ENCODE measurements at places on chromosomes 2 and 18.

GRCh38 chr2:109387778-109388469 is 225.8 kb downstream of the SEPTIN10 start:
- no peak for DNase-seq

DNA sequence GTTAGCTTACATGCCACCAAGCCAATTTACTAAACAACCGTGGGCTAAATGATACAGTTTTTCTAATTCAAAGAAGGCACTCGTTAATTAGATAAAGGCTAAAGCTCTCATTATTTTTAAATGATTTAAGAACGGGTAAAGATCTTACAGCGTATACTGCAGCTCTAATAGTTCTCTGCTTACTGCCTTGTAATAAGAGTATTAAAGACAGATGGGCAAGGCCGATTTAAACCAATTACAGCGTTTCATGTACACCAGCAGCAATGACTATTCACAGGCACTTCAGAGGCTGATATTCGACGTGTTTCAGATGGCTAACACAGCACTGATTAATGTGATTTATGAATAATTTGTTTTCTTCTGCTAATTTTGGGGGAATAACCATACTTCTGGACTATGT is 259.3 kb downstream of the ZNF407 start:
- DNase-seq, result no peak

DNA sequence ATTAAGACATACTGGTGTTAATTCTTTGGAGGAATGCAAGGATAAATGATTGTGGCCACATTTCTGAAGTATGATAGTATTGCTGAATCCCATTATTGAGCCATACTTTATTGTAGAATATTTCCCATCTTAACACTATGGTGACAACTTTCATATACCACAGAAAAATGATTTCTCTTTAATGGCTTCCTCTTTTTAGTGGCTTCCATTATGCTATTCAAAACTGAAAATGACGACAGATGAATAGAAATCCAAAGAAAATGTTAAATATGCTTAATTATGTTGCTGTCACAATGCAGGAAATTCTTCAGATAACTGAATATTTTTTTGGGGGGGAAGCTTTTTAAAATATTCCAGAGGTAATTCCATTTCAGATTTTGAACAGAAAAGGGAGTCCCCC is 88.9 kb upstream of the TMEM200C start:
- DNase-seq, result no peak

- DNase-seq, result no peak
These were observed 41.1 kb downstream of the DHRS9 start for GRCh38 chr2:169110419-169110818.

DNA sequence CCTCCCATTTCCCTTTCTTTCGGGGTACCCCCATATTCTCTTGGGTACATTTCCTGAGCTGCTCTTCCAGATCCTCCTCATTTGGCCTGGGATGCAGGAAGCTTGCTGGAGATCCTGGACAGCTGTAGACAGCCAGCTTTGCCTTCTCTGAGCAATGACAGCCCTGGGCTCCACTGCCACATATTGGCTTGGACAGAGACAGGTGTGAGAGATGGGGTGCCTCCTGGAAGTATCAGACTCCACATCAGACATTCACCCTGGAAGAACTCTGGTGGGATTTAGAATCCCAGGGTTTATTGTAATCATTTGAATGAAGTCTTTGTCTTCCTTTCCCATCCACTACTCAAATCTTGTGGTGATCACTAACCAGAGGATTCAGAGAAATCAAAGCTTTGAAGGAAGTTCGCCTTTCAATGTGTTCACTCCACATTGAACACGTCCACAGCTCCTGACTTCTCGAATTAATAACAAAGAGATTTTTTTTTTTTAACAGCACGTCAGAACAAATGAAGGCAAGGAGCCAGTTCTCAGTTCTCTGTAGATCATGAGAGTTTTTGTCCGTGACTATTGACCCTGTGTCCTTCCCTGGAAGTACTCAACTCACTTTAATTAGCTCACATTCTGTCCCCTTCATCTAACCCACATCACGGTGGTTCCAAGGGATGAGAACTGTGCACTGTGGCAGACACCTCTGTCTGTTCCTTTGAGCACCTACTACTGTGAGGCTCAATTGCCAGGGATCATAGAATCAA is 377.6 kb upstream of the TRIB2 start:
- DNase-seq, result no peak

GRCh38 chr2:171522788-171523087 is 464 bp downstream of the CYBRD1 start:
- peak; percentile 83 for DNase-seq

GRCh38 chr2:239544143-239544917 is 143.5 kb upstream of the HDAC4 start:
- DNase-seq, result no peak

DNA sequence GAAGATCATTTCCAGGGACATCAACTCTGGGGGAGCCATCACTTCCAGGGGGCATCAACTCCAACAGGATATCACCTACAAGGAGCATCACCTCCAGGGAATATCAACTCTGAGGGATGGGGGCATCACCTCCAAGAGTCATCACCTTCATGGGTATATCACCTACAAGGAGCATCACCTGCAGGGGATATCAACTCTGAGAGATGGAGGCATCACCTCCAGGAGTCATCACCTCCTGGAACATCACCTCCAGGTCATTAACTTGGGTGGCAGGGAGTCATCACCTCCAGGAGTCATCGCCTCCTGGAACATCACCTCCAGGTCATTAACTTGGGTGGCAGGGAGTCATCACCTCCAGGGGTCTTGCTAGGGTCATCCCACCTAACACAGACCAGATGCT is 167.6 kb downstream of the NDUFA10 start:
- DNase-seq, result no peak

- no peak for DNase-seq
These were observed 87.5 kb downstream of the MBP start for GRCh38 chr18:77044866-77045664.

DNA sequence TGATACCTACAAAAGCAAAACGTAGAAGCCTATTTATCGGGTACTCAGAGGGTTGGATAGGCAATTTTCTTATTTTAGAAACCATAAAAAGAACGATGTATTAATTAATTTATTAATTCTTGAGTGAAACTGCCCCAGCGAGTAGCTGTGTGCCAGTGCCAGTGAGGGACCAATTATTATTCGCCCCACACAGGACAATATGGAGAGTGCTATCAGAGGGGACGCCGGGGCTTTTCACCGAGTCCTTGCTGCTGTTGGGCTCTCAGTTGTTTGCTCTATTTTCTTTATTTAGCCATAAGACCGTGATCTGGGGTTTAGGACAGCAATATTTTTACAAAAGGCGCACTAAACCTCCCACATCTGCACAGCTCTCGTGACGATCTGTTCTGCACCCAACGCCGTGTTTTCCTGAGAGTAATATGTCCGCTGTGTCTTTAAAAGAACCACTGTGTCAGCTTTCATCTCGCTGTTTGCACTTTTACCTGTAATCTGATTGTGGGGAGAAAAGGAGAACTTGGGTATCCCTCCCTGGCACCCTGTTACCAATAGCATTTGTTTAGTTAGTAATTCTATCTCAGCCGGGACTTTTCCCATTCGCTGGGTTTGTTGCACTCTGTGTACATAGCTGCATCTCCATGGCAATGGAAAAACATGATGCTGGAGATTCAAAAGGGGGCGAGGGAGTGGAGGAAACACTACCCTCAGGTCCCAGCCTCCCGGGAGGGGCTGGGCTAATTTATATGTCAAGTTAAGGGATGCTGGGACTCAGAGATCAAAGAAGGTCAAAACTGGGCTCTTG is 30.1 kb upstream of the ZNF516 start:
- DNase-seq, result peak; percentile 59

DNA sequence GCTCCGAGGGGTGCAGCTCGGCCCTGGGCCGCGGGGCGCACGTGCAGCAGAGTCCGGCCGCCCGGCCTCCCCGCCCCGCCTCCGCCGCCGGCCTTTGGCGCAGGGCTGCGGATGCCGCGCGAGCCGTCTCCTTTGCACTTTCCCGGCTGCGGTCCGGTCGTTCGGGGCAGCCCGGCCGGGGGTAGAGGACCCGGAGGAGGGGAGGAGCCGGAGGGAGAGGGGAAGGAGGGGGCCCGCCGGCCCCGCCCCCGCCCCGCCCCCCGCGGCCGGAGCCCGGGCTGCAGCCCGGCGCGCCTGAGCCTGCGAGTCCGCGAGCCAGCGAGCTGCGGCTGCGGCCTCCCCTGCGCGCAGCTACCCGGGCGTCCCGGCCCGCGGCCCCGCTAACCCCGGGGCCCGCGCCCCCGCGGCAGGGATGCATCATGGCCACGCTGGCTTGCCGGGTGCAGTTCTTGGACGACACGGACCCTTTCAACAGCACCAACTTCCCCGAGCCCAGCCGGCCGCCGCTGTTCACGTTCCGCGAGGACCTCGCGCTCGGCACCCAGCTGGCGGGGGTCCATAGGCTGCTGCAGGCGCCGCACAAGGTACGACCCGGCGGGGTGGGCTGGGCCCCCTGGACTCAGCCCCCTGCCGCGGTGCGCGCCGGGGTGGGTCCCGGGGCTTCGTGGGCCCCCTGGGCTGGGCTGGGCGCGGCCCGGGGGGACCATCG is at the start of gene FHOD3:
TSS of gene FHOD3 (plus strand) at position 297 of the 709 bp plus-strand sequence. CDS start at position 420, 123 bp downstream.
- DNase-seq, result peak; percentile 99

DNA sequence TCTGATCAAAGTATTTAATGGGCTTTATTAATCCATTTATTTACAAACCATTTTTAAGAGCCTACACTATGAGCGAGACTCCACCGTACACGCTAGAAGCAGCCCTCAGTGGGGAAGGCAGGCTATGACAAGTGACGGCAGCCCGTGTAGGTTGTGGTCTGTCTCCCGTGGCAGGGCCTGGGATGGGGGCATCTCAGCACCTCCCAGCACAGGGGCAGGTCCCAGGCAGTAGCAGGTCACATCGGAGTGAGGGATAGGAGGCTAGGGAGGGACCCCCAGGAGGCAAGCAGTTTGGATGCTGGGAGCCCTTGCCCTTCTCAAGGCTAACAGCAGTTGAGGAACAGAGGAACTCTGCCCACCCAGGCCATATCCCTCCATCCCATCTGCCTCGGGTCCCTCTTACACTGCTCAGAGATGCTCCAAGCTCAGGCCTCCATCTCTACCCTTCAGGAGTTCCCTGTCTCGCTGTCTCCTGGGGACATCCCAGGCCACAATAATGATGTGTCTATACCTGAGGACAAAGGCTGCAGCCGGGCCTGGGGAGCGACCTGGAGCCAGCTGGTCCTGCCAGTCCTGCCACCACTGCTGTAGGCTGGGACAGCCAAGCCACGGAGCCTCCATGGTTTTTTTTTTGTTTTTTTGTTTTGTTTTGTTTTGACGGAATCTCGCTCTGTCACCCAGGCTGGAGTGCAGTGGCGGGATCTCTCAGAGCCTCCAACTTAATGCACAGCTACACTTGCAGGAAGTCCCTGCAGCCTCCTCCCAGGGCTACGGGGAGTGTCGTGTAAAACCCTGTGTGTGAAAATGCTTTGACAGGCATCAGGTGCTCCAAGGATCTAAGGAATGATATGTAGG is 92.0 kb downstream of the NDUFA10 start:
- no peak for DNase-seq

DNA sequence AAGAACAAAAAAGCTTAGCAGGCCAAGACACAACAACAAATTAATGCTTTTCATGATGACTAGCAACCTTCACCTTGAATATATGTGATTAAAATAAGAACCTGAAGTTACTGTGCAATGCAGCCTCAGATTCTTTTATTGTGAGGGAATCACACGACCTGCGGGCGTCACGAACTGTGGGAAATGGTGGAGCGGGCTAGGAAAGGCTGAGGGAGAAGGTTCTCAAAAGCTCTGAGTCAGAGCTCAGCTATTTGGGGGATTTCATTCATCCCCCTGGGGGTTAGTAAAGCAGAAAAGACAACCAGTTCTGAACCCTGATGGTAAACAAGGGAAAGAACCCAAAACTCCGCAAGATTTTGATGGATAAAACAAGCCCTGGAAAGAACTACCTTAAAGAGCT is 89.3 kb upstream of the NCKAP5 start:
- no peak for DNase-seq

DNA sequence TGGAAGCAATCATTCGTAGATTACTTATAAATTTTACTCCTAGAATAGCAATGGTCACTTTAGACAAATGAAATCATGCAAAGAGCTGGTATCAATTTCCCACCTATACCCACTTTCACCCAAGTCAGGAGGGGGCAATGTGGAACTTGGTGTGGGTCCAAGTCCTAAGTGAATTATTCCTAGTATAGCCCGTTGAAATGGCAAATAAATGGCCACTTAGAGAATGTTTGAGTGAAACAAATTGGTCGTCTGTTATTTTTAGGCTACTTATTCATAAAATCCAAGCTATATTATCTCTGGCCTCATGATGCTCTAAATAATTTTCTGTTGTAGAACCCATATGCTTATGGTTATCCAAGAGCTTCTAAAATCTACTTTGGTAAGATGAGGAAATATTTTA is 98.1 kb downstream of the MYO3B start:
- DNase-seq, result no peak

DNA sequence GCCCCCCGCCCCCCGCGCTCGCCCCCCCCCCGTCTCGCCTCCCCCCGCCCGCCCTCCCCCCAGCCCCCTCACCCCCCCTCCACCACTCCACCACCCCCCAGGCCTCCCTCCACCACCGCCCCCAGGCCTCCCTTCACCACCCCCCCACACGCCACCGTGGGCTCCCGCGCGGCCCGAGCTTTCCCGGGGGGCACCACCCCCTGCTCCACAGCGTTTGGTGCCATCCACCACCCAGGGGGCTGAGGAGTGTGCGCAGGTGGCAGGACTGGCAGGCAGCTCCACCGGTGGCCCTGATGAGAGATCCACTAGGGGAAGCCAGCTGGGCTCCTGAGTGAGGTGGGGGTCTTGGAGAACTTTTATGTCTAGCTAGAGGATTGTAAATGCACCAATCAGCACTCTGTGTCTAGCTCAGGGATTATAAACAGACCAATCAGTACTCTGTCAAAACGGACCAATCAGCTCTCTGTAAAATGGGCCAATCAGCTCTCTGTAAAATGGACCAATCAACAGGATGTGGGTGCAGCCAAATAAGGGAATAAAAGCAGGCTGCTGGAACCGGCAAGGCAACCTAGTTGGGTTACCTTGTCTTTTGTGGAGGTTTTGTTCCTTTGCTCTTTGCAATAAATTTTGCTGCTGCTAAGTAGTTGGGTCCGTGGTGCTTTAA is 43.0 kb upstream of the ITSN2 start:
- no peak for DNase-seq

GRCh38 chr18:76993573-76993972 is 139.0 kb downstream of the MBP start:
- no peak for DNase-seq

DNA sequence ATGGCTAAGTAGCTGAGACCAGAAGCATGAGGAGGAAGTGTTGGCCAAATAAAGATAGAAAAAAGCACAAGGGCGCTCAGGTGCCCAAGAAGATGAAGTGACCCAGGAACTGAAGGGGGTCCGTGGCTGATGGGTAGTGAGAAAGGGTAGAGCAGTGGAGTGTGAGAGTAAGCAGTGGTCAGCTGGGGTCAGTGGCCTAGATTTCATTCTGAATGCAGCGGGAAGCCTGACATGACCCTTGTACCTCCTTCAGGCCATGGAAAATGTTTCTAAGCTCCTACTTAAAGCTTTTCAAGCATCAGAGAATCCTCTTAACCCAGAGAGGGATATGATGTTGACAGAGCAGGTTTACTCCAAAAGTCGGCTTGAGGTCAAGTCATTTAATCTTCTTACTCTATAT is 89.0 kb upstream of the UNC80 start:
- no peak for DNase-seq

DNA sequence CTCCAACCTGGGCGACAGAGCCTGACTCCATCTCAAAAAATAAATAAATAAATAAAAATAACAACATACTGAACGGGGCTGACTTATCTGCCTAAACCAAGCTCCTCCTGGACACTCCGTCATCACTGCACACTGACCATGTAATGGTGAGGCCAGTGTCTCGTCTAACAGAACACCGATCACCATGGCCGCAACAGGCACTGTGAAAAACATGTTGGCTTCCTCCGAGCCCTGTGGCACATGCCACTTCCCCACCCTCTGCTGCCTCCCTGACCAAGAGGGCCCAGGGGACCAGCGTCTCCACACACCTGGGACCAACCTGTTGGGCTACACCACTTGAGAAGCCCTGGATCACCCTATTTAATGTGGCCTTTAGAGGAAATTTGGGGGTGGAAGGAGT is 33.9 kb downstream of the ZNF516 start:
- DNase-seq, result no peak

All from H7 (cell line).